ENCODE measurements at places on chromosomes 2 and 18.

DNA sequence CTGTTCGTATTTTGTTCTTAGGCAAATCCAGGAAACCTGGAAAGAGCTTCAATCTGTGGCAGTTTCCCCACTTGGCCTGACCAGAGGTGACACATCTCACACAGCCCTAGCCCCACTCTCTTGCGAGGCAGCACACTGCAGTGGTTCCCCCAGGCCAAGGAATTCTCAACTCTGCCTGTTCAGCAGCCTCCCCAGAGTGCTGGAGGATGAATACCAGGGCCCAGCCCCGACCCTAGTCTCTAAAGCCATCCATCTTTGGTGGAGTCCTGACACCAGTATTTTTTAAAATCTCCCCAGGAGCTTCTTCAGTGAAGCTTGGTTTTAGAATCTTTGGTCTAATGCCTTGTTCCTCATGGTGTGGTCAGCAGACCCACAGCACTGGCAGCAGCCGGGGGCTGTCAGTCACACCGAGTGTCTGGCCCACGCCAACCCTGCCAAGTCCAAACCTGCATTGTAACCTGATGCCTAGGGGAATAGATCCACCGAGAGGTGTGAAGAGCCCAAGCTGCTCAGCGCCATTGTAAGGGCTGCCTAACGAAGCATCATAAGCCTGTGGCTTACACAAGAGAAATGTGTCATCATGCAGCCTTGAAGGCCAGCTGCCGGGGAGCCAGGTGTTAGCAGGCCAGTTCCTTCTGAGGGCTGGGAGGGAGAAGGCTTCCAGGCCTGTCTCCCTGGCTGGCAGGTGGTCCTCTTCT lies 428.7 kb upstream of the ID2 start:
- DNase-seq, result no peak

DNA sequence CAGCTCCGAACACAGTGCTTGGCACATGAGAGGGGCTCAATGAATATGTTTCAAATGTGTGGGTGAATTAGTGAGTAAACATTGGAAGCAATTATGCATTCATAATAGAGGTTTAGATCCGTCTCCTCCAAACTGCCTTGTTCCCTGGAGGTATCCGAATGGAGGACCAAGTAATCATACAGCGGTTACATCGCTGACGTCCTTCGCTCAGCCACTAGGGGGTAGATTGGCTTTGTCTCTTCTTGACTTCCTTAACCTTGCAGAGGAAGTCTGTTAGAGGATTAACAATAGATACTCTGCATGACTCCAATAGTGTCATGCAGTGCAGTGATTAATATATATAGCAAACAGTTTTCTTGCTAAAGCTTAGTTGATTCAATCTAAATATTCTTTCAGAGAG lies 517.0 kb downstream of the PTPRM start:
- DNase-seq, result no peak

- no peak for DNase-seq
Measured at GRCh38 chr2:203022751-203023150, 8.1 kb downstream of the NBEAL1 start.

GRCh38 chr18:57780318-57780705 lies 22.8 kb downstream of the ATP8B1 start:
- no peak for DNase-seq

- DNase-seq, result no peak
Measured at GRCh38 chr2:15527074-15527739, 33.9 kb downstream of the NBAS start.

- no peak for DNase-seq
Measured at GRCh38 chr2:71306762-71307161, 24.8 kb upstream of the ZNF638 start.

- DNase-seq, result no peak
Measured at GRCh38 chr2:9844036-9844483, 786 bp downstream of the TAF1B start.

- DNase-seq, result no peak
Measured at GRCh38 chr18:64747803-64748202, 598.9 kb upstream of the LINC00305 start.

DNA sequence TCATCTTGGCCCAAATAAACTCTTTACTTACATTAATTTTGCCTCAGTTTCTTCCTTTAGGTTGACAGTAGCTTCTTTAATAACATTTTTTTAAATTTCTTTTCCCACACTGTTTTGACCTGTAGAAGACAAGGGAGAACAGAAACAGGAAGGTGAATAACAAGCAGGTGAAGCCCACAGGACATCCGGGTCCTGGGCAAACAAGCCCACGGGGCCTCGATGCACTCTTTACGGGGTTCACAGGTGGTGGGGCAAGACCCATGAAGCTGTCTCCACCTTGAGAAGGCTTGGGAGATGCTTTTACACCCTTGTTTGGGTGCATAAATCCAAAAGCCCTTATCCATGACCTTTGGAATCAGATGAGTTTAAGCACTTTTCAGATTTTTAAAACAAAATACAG lies 301.0 kb upstream of the MGAT5 start:
- no peak for DNase-seq

GRCh38 chr18:32238635-32239268 lies 48.9 kb downstream of the MEP1B start:
- no peak for DNase-seq

DNA sequence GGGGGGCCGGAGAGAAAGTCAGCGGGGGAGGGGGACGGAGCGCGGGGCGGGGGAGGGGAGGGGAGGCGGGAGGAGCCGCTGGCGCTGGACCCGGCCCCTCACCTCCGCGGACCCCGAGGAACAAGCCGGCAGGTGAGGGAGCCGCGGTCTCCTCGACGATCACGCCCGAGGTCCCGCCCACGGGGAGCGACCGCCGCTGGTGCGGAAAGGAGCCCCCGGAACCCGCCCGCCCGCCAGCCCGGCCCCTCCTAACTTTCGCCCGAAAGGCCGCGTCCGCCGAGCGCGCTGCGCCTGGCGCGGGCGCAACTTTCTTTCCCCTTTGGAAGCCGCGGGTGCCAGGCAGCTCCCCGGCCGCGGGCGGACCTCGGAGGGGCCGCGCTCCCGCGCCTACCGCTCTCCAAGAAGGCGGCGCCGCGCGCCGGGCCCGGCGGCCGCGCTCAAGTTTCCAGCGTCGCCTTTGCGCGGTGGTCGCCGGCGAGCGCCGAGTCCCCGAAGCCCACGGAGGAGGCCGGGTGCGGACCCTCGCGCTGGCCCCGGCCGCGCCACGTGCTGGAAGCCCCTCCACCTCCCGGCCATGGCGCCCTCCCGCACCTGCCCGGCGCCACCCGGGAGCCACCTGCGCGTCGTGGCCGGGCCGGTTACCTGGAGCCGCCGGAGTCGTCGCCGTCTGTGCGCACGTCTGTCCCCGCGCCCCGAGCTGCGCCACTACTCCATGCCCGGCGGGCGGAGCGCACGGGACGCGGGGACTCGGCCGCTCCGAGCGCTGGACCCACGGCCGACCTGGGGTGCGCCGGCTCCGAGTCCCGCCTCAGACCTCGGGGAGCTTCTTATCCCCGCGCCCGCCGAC lies at the start of gene ALKAL2:
TSS of gene ALKAL2 (minus strand) at position 181 of the 847 bp plus-strand sequence. CDS start 256 bp downstream, outside the sequence.
- DNase-seq, result no peak

DNA sequence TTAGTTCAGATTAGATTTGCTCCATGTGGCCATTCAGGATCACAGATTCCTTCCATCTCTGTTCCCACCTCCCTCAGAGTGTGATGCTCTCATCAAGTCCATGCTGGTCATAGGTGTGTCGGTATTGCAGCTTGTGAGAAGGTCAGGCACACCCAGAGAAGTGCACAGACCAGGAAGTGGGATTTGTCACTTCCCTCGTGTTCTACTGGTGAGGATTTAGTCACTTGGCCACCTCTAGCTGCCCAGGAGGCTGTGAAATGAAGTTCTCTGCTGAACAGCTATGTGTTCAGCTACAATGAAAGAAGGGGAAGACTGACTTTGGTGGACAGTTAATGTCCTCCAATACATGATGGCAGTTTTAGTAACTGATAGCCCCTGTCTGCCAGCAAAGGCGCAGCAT lies 3.5 kb upstream of the LANCL1 start:
- no peak for DNase-seq

DNA sequence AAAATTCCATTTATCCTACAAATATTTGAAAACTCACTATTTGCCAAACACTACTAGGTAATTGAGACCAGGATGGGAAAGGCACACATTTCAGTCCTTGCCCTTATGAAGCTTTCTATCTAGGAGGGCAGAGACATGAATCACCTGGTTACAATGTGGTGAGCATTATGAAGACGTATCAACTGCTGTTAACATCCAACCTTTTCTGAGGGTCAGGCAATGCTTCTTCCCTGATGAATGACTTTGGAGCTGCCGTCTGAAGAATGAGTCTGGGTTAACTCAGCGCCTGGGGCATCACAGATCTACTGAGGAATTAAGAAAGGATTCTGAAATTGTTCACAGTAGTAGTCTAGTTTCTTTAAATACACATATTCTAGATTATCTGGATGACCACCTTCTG lies 62.1 kb upstream of the NOSTRIN start:
- no peak for DNase-seq

- no peak for DNase-seq
Measured at GRCh38 chr18:1092228-1092627, 187.6 kb downstream of the ADCYAP1 start.

DNA sequence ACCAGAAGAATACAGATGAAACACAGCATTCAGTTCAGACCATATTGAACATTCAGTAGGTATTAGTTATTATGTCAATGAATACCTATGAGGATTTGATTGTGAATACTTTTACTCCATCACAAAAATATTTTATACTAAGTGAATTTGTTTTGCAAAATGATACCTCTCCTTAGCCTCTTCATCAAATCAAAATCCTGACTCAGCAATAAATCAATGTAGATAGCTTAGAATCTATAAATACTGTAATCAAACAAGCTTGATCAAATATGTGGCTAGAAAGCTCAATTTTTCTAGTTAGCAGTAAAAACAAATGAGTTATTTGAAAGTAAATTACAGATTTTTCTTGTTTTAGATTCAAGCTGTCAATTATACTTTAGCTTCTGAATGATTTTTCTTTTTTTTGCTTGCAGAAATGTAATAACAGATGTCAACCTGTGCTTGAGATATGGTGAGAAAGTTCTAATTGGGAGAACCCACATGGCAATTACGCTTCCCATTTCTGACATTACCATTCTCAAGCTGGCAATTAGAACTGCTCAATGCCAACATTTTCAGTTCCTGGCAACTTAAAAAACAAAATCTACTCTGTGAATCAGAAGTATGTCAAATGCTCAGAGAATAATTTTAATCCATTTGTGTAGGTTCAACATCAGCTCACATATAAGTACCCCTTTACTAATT lies 109.6 kb downstream of the PRELID3A start:
- no peak for DNase-seq

DNA sequence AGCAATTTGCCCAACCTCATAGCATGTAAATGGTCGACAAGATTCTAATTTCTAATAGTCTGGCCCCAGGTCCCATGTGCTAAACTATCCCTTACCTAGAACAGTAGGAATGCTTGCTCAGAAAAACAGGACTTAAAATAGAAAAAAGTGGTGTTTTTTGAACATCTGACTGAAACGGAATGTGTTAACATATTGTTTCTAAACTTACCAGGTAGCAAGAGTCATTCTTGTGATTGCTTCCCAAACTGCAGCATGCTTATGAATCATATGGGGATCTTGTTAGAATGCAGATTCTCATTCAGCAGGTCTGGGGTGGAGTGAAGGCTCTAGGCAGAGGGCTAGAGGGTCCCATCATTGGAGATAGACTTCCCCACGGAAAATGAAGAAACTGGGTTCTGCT lies 5.8 kb upstream of the SLC20A1 start:
- no peak for DNase-seq

DNA sequence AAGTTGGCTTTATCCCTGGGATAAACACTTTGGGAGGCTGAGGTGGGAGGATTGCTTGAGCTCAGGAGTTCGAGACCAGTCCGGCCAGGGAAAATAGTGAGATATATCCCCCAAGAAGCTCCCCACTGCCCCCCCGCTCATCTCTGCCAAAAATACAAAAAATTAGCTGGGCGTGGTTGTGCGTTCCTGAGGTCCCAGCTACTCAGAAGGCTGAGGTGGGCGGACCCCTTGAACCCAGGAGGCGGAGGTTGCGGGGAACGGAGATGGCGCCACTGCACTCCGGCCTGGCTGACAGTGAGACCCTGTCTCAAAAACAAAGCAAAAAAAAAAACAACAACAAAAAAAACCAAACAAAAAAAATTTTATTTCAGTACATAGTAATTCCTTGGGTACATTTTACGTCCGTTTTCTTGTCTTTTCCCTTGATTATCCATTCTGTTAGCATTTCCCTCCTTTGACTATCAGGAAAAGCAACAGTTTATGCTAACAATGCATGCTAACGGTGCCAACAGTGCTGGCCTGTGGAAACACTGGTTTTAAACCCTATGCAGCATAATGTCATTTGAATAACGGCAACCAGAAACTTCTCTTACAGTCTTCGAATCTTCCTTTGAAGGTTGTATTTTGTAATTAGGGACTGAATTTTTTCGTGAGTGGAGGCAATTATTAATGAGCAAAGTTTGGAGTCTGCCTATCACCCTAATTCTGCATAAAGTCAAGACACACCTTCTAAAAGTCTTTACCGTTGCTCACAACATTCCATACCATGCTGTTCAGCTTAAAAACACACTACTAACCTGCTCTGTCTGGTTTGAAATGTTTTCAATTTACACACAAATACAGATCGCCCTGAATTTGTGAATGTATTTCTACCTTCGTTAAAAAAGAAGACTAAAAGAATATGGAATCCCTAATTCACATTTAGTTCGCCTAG lies 721 bp upstream of the MIB1 start:
- no peak for DNase-seq

- no peak for DNase-seq
Measured at GRCh38 chr2:190511104-190511503, 23.4 kb downstream of the NEMP2 start.

GRCh38 chr2:143503280-143503679 lies 374.1 kb downstream of the ARHGAP15 start:
- no peak for DNase-seq

GRCh38 chr18:35693829-35694228 lies 112.3 kb downstream of the GALNT1 start:
- DNase-seq, result no peak

GRCh38 chr18:36543991-36544725 lies 246.6 kb downstream of the FHOD3 start:
- DNase-seq, result no peak

- DNase-seq, result no peak
Measured at GRCh38 chr2:229221641-229222040, 49.4 kb downstream of the PID1 start.

GRCh38 chr2:209424781-209425470 lies 1.1 kb downstream of the MAP2 start:
- DNase-seq, result no peak

GRCh38 chr18:79121746-79122474 lies 52.7 kb downstream of the ATP9B start:
- DNase-seq, result no peak

GRCh38 chr2:112692495-112692911 lies 28.3 kb upstream of the NT5DC4 start:
- DNase-seq, result peak; percentile 12

- DNase-seq, result no peak
Measured at GRCh38 chr18:42092848-42093247, 137.8 kb downstream of the PIK3C3 start.

- no peak for DNase-seq
Measured at GRCh38 chr2:127037476-127037875, 69.5 kb downstream of the BIN1 start.

GRCh38 chr2:111068435-111069058 lies 52.2 kb upstream of the BCL2L11 start:
- no peak for DNase-seq
